ENCODE measurements at places on chromosomes 3 and 15.

DNA sequence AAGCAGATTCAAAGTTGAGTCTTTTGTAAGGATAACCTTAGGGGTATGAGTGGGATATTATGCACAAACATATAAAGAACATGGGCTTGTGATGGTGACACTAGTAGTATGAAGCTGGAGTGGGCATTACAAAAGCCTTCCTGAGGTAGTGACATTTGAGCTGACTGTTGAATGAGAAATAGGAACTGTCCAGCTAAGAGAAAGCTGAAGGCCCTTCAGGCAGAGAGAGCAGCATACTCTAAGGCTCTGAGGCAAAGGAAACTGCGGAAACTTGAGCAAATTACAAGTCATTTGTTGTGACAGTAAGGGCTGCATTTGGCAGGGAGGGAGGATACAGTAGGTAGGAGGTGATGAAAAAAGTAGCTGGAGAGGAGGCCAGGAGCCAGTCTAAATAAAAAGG, 190.7 kb upstream of the CD96 start:
- no peak for DNase-seq

DNA sequence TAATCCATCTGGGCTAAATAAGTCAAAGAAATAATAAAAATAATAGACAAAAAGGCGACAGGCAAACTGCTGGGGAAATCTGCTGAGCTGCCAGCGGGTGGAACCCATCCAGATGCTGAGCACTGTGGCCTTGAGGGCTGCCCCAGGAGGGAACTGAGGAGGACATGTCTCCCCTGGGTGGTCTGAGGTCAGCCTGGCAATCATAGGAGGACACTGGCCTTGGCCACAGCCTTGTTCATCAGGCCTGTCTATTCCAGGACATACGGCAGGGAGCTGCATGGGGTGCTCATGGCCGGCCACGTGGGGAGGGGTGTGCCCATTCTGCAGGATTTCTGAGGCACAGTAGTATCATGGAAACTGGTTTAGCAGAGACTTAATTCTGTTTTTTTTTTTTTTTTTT, 21.5 kb upstream of the SNRPA1 start:
- DNase-seq: no peak

DNA sequence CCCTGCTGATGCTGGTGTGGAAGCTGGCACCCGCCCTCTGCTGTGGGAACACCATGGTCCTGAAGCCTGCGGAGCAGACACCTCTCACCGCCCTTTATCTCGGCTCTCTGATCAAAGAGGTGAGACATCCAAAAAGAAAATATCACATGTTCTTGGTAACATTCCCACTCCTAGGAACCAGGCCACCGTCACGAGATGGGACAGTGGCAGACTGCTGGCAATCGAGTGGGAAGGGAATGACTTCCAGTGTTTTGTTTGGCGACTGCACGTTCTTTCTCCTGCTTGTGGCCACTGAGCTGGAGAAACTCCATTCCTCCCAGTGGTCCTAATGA, 14.3 kb downstream of the ALDH1A3 start:
- DNase-seq: no peak

DNA sequence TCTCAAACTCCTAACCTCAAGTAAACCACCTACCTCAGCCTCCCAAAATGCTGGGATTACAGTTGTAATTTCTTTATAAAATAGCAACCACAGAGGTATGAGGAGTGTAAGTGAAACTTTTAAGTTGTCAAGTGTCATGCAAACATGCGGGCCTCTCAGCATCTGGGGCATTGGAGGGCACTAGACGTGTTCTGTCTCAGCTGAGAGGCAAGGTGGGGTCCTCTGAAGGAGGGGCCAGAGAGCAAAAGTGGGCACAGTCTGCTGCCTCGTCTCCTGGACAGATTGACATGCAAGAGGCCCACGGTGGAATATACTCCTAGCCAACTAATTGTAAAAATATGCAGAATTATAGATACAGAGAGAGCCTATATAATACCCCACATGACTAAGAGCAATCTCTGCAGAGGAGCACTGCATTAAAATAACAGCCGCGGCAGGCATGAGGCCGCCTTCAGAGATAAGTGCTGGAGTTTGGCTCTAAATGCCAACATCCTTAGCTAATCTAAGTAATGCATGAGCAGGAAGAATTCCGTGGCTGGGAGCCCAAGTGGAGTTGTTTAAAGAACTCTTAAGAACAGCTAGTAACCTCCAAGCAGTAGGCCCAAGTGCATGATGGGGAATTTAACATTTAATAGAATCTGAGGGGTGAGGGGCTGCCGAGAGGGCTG, 87.8 kb upstream of the RNU6-1 start:
- DNase-seq: no peak

- DNase-seq: no peak
These were observed 143.6 kb upstream of the SLITRK3 start for GRCh38 chr3:165339753-165340152.

- DNase-seq: no peak
These were observed 10.8 kb downstream of the PLA1A start for GRCh38 chr3:119608405-119609000.

DNA sequence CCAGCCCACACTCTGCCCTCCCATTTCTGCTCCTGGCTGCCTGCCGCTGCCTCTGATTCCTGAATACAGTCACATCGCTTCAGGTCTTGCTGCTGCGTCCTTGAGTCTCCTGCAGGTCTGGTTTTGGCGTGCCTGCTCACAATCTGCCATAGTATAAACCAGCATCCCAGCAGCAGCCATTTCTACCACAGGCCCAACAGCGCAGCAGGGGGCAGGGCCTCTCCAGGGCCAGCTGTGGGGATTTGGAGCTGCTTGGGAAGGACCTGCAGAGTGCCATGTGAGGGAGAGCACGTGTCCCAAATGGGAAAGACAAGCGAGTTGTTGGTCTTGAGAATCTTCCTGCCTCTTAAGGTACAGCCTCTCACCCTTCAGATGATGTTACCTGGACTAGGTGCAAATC, 398.3 kb upstream of the PPP2R3A start:
- no peak for DNase-seq

GRCh38 chr3:46096781-46097180, 69.5 kb upstream of the XCR1 start:
- DNase-seq: no peak

DNA sequence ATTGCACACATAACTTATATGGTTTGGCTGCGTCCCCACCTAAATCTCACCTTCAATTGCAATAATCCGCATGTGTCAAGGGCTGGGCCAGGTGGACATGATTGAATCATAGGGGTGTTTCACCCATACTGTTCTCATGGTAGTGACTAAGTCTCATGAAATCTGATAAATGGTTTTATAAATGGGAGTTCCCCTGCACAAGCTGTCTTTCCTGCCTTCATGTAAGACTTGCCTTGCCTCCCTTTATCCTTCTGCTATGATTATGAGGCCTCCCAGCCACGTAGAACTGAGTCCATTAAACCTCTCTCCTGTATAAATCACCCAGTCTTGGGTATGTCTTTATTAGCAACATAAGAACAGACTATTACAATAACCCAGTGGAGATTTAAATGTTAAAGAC, 653.9 kb downstream of the ROBO1 start:
- no peak for DNase-seq

DNA sequence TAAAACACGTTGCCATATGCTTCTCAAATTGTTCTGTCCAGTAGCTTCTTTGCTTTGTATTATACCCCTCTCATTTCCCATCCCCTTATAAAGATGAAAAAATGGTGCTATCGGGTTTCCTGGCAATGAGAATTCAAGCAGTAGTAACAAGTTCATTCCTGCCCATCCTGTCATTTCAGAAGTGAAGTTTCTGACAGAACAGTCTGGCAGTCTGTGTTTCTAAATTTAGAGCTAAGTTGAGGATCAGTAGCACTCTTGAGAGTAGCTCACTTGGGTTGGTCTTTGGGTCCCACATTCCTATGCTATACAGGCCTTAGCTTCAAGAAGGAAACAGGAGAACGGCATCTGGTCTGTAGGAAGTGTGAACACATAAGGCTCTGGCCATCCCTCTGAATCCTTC, 134.6 kb downstream of the GHSR start:
- DNase-seq: no peak

GRCh38 chr3:191952609-191953008, 491.6 kb downstream of the PYDC2 start:
- no peak for DNase-seq

DNA sequence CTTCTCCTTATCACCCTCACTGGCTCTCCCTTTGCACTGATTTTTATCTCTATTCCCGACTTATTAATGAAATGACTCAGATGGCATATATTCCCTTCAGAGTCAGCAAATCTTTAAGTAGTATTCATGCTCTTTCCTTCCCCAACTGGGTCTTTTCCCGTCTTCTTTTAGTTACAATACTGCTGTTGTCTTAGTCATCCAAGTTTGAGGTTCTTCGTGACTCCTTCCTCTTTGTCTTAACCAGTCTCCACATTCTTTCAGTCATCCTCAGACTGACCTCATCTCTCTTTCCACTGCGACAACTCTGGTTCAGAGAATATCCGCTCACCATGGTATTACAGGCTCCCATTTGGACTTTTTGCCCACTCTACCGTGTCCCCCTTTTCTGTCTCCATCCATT, 12.4 kb downstream of the WDR5B start:
- DNase-seq: no peak

GRCh38 chr3:195899701-195900435, 8.5 kb downstream of the TNK2 start:
- DNase-seq: no peak

DNA sequence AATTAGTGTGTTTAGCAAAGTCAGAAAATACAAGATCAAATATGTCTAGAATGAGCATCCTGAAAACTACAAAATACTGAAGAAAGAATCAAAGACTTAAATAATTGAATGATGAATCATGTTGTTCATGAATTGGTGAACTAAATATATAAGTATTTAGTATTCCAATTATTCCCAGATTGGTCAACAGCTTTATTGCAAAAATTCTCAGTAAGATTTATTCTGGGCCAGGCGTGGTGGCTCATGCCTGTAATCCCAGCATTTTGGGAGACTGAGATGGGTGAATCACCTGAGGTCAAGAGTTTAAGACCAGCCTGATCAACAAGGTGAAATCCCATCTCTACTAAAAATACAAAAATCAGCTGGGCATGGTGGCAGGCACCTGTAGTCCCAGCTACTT, 250.0 kb upstream of the NECTIN3 start:
- no peak for DNase-seq

GRCh38 chr15:41520636-41521035, 7.0 kb upstream of the LTK start:
- no peak for DNase-seq

DNA sequence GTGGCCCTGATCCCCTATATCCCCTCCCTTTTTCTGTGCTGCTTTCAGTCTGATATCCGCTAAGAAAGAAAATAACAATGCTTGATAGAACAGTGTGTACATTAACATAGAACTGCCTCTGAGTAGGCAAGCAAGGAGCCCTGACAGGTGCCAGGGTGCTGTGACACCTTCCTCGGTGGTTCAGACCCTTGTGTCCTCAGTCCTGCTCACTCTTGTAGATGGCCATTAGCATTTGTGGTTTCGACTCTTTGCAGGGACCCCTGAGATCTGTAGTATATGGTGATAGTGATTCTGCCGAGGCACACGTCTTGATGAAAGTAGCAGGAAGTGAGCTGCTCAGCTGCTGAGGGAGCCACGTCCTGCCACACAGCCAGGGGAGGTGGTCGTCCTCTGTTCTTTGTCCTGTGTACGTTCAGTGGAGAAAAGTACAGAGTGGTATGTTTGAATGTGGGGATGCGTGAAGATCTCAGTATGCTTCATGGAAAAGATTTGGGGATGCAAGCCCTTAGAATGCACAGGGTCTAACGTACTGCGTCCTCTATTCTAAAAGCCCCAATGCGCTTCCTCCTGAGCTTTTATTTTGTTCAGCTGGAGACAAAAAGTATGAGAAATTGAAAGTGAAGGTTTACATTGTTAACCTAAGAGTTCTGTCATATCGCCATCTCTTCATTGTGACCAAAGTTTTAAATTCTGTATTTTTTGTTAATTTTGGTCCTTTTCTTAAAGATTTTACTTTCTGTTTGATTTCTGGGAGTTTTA, 35.4 kb downstream of the PXYLP1 start:
- DNase-seq: no peak

DNA sequence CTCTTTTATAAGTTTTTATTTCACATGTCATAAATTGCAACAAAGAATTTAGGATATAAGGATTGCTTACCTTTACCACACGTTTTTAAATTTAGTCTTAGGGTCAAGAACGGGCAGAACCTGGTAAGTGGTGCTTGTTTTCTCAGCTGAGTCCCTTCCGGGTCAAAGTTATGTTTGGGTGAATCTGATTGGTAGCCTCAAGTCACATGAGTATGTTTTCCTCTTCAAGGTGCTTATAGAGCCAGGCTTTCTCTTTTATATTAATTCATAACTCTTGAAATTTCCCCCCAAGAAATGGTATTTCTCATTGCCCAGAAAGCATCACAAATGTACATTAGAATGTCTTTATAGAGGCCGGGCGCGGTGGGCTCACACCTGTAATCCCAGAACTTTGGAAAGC, 415.7 kb upstream of the ROBO2 start:
- DNase-seq: no peak

DNA sequence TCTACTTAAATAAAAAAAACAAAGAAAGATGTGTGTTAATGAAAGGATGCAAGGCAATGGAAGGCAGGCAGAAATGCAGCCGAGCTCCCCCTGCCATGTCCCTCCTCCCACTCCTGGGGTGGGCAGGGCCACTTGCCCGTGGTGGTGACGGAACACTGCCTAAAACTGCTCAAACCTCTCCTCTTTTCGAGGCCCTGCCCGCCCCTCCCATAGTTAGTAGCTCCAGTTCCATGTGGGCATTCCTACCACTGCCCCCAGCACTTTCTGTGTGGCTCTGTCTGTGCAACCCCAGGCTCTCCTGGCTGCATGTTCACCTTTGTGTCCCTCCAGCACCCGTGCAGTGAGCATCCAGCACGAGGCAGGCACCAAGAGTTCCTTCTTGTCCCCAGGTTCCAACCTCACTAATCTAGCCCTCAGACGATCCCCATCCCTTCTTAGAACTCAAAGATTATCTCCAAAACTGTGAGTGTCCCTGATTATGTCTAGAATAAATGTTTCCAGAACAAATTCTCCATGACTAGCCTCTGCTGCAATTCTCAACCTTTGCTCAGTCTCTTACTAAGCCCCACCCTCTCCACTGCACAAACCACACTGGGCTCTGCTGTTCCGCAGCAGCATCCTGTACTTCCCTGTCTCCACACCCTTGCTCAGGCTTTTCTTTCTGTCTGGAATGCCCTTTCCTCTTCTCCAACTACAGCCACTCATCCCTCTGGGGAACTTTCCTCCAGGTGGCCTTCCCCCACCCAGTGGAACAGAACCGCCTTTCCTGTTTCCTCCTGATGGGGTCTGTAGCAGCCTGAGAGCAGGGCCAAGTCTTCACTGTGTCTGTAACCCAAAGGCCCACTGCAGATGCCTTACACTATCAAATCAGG, 32.6 kb upstream of the SPTBN5 start:
- no peak for DNase-seq

DNA sequence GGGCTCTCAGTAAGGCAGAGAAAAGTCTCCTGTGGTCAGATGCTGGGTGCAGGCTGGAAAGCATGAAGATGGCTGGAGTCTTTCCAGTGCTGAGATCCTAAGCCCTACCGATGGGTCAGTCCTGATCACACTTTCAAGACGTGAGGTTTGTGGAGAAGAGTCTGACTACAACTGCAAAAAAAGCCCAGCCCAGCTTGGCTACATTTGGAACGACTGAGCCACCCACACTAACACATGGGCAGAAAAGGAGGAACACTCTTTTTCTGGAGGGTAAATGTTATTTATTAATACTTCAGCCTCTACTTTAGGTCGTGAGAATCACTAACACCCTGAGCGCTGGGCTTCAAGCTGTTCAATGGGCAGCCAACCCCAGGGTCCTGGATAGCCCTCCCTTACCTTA, 22.0 kb upstream of the C3orf22 start:
- no peak for DNase-seq

- no peak for DNase-seq
These were observed 9.1 kb downstream of the HDC start for GRCh38 chr15:50256188-50257041.

GRCh38 chr15:42608752-42609488, 33.5 kb downstream of the STARD9 start:
- DNase-seq: no peak

GRCh38 chr3:78804251-78805037, 963.4 kb downstream of the ROBO1 start:
- DNase-seq: no peak

All from activated T-cell treated with anti-CD3 and anti-CD28 coated beads for 48 hours (primary cell).